ENCODE measurements at places on chromosomes 2 and 18.

GRCh38 chr2:133326652-133327397 lies 241.4 kb downstream of the NCKAP5 start:
- DNase-seq: no peak

- no peak for DNase-seq
Observed at GRCh38 chr2:199307461-199307860, 150.3 kb downstream of the SATB2 start.

GRCh38 chr2:172200495-172201085 lies 97.9 kb upstream of the DLX2 start:
- DNase-seq: no peak

GRCh38 chr2:173997269-173997668 lies 32.1 kb upstream of the SP3 start:
- no peak for DNase-seq

DNA sequence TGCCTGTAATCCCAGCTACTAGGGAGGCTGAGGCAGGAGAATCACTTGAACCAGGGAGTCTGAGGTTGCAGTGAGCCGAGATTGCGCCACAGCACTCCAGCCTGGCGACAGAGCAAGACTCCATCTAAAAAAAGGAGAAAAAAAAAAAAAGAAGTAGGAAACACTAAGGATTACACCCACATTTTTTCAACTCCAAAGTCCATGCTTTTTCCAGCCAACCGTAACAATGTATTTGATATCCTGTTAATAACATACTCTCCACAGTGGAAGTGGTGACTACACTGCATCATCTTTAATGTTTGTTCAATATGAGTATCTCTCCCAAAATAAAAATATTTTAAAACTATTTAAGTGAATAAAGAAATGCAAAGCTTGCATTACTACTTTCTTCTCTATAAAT lies 481.6 kb upstream of the ACVR2A start:
- no peak for DNase-seq

DNA sequence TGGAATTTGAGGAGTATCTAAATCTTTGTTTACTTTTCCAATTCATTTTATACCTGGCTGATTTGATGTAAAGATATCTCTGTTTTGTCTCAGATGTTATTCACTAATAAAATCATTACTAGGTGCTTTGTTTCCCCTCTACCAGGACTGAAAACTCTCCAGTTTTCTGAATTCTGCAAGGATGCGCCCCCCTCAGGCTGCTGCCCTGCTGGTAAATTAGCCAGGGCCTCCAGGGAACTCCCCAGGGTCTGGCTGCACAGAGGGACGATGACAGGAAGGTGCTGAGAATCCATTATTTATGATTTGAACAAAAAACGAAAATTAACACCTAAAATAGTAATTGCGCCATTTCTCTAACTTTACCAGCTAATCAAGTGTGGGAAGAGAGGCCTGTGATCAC lies 541.2 kb upstream of the POU3F3 start:
- DNase-seq: no peak

DNA sequence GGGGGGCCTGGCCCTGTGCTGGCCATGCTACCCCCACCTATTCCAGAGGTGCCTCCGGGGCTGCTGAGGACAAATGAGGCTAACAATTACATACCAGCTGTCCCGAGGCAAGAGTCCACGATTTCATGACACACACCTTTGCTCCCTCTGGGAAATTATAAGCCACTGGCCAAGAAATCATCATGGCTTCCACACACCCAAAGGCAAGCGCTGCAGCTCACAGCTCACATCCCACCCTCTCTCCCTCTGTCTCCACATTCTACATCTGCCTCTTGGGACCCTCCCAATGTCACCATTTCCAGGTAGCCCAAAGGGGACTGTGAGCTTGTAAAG lies 134.4 kb downstream of the HDAC4 start:
- DNase-seq: no peak

GRCh38 chr2:42775186-42775585 lies 11.3 kb upstream of the OXER1 start:
- no peak for DNase-seq

DNA sequence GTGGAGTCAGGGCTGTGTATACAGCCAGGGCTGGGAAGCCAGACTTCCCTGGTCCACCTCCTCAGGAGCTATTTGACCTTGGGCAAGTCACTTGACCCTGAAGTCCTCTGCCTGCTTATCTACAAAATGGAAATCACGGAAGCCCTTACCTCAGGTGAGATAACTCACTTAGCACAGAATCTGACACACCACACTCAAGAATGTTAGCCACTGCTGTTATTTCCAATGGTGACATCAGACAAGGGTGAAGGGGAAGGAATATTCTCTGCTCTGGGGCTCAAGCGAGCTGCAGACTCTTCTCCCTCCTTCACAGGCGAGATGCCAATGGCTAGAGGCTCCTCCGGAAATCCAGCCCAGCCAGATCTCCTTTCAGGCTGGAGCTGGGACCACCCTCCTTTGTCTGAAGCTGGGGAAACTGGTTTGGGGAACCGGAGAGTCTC lies 189.6 kb downstream of the HAUS1 start:
- DNase-seq: no peak

- no peak for DNase-seq
Observed at GRCh38 chr18:32879497-32879896, 106.7 kb upstream of the KLHL14 start.

- no peak for DNase-seq
Observed at GRCh38 chr2:206028101-206028500, 57.9 kb downstream of the INO80D start.

DNA sequence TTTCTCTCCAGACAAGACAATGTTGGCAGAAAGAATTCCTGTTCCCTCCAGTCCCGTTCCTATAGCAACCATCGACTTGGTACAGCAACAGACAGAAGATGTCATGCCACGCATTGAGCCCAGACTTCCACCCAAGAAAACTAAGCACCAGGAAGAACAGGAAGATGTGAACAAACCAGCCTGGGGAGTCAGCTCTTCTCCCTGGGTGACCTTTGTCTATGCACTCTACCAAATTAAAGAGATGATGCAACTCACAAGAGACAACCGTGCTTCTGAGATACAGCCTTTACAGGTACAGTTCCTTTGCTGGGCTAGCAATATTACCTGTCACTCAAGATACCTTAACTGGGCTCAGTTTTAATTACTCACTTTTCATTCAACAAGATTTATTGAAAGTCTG lies 37.1 kb downstream of the NEMP2 start:
- no peak for DNase-seq

DNA sequence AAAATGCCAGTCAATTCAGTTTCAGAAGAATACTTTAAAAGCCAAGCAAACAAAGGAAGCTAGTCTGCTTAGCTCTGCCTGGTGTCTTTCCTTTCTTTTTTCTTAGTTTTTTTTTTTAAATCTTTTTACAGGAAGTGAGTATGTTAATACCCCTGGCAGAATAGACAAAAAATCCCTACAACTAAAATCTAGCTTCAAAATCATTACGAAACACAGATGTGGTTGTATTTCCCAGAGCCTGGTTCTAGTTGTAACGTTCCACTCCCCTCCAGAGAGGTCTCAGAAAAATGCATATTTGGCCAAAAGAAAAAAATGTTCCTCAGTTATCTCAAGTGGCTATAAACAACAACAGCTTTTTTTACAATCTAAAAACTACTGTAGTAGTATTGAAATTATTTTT lies 202.1 kb upstream of the RND3 start:
- DNase-seq: no peak

DNA sequence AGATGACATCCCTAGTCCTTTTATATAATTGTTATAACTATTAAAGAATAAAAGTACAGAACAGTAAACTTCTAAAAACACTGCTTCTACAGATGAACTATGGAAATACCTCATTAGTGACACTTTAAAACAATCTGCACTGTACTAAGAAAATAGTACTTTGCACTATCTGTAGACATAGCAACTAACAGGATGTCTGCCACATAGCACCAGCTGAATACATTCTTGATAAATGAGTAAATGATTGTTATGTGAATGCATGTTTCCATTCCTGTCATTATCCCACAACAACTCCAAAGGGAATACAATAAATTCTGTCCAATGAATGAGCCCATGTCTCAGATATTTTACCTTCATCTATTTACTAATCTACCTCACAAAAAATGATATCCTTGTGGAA lies 115.3 kb upstream of the SLC35G4 start:
- DNase-seq: no peak

DNA sequence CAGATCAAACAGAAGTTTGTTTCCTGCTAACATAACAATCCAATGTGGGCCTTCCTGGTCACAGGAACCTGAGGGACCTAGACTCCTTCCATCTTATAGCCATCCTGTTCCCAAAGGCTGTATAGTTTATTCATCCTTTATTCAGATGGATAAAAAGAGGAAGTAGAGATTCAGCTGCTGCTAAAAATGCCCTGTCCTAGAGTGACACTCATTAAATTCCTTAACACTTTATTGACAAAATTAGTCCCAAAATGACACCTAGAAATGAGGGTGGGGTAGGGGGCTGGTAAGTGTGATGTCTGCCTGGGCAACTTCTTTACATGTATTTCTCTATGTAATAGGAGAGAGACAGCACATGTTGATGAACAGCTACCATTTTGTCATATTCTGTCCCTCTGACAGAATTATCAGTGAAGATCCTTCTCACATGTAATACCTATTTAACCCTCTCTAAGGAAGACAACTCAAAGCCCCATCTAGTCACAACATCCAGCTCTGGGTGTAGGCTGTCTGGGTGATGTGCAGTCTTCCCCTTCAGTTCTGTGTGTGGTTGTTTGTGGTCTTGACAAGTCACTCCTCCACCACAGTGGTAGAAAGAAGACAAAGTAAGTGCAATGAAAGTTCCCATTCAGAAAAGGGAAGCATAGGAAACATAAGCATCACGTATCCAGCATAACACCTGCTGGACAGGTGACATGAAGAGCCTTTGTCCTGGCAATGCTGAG lies 253.9 kb upstream of the CNTNAP5 start:
- DNase-seq: no peak

GRCh38 chr2:142687509-142687908 lies 190.0 kb upstream of the KYNU start:
- no peak for DNase-seq

GRCh38 chr2:234887195-234887594 lies 64.6 kb upstream of the SH3BP4 start:
- no peak for DNase-seq

GRCh38 chr18:23243178-23243577 lies 107.9 kb downstream of the CABLES1 start:
- peak; percentile 40 for DNase-seq

DNA sequence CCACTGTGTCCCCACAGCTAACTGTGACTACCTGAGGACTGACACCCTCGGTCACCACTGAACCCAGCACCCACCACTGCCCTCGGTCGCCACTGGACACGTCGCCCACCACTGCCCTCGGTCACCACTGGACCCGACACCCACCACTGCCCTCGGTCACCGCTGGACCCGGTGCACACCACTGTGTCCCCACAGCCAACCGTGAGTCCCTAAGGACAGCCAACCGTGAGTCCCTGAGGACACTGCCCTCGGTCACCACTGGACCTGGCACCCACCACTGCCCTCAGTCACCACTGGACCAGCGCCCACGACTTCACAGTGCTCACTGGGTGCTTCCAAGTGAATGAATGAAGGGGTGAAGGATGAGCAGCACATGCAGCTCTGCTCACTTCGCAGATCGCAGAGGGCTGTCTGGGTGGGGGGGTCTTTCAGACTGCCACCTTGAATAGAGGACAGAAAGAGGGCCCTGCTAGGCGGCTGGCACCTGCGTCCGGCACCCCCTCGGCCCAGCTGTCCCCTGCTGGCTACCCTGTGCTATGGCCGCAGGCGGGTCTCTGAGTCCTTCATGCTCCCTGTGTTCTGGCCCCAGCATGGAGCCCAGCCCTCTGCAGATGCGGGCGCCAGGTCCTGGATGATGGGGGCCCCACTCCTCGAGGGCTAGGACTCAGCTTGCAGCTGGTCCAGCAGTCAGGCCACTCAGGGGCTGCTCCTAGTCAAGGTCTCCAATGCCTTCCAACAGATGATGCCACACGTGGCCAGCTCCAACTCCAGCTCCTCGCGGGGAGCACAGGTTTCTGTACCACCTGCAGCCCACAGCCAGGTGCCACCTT lies 51.4 kb upstream of the GPC1 start:
- no peak for DNase-seq

All from NCI-H345 (cell line).